ENCODE measurements at places on chromosomes 3 and 15. TPM values are rescaled to one million over a fixed set of nuclear protein-coding genes. Genes with fewer than 3 reads are reported as not detected.

CCDC174 gene
- total RNA-seq: 6.9 TPM

CD96 gene
- 0.13 TPM for total RNA-seq

GLDN gene
- 3.7 TPM for total RNA-seq

APOD gene
- 0.23 TPM for total RNA-seq

TNIK gene
- total RNA-seq: 67.0 TPM

LDHAL6B gene
- not detected for total RNA-seq

B3GALNT1 gene
- total RNA-seq: 21.2 TPM

ZPLD1 gene
- total RNA-seq: 1.1 TPM
